Osteocyte (in vitro differentiated cells): ENCODE measurements at places on chromosomes 6 and 20. TPM values are rescaled to one million over a fixed set of nuclear protein-coding genes. Genes with fewer than 3 reads are reported as not detected.

DNA sequence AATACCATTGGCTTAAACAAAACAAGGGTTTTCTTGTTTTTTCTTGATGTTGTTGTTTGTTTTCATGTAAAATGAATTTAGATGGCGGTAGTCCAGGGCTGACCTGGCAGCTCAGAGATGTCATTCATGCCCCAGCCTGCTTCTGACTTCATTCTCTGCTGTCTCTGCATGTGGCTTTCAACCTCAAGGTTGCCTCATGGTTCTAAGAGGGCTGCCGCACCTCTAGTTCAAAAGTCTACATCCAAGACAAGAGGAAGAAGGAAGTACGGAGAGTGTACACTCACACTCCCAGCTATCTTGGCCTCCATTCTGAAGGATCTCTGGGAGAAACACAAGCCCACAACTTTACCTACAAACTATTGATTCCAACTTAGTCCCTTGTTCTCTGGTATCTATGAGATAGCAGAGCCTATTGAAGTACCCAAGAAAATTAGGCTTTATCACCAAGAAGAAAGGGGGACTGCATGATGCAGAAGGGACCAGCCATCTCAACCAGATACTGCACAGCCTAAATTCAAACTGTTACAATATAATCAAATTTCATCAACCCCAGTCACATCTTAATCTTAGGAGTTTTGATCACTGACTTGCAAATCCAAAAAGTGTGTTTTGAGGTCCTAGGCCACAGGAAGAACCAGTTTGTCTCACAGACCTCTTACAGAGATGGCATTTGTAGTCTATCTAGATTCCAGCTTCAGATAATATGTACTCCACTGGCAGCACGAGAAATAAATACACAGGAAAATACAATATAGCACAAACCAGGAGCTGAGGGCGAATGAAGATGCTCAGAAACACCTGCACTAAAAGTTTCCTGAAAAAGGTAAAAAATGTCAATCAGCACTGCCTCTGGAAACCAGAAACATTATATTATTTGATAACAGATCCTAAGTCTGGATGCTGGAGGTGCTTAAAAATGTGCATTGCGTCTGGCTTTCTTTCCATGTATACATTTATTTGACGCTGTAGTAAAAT, 866 bp upstream of the BTN3A3 start:
- DNase-seq, result no peak
- peak overlapping the region; percentile 90 for H3K4me3 ChIP-seq
- H3K36me3 ChIP-seq, result peaks cover 12% of the 10 kb centered on the region

DNA sequence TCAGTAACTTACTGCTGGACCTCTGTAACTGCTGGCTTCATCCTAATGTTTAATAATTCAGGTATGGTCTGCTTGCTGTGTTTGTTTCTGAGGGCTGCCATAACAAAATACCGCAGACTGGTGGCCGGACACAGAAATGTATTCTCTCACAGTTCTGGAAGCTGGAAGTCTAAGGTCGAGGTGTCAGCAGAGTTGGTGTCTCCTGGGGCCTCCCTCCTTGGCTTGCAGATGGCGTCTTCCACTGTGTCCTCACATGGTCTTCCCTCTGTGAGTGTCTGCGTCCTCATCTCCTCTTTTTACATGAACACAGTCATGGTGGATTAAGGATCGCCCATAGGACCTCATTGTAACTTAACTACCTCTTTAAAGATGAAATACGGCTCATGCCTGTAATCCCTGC, 389.7 kb upstream of the JARID2 start:
- no peaks in the 10 kb centered on the region for H3K27me3 ChIP-seq
- no peak overlapping the region for H3K4me3 ChIP-seq
- H3K4me1 ChIP-seq, result no peaks in the 10 kb centered on the region
- no peaks in the 10 kb centered on the region for H3K36me3 ChIP-seq

DNA sequence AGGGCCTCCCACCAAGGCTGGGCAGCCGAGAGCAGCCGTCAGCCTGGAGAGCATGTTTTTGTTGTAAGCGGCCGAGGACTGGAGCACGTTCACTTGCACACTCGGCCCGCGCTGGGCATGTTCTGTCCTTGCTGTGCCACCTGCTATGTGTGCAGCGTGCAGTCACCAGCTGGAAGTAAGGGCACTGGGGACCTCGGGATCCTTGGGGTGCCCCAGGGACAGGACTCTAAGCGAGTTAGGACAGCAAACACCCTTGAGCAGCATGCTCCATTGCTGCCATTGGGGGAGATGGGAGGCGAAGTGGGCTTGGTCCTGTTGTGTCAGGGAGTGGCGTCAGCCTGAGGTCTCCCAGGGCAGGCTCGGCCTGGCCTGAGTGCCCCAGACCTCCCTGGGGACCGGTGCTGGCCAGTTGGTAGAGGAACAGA, 18.6 kb downstream of the DYNLT1 start:
- H3K36me3 ChIP-seq, result peaks cover 35% of the 10 kb centered on the region
- H3K27ac ChIP-seq, result no peak overlapping the region
- no peak overlapping the region for H3K4me3 ChIP-seq
- no peaks in the 10 kb centered on the region for H3K27me3 ChIP-seq
- DNase-seq, result peak; percentile 53

DNA sequence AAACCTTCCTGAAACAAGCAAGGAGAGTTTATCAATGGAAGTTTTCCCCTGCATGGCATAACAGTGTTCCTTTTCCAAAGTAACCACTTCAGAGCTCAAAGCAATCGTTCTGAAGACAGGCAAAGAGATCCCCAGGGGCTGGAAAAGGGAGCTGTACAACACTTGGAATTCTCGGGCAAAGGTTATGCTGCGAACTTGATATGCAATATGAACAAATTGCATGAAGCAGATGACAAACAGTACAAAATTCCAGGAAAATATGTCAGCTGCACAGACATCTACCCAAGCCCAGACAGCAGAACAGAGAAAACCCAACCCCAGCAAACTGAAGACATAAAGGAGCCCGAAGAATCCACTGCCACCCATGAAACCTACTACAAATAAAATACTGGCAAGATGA, 18.4 kb downstream of the POPDC3 start:
- no peaks in the 10 kb centered on the region for H3K36me3 ChIP-seq
- H3K4me1 ChIP-seq, result peaks cover 25% of the 10 kb centered on the region
- no peak for DNase-seq
- H3K27me3 ChIP-seq, result no peaks in the 10 kb centered on the region

- H3K36me3 ChIP-seq, result peaks cover 26% of the 10 kb centered on the region
- H3K4me1 ChIP-seq, result peaks cover 6% of the 10 kb centered on the region
- no peak overlapping the region for H3K27ac ChIP-seq
- no peak overlapping the region for H3K4me3 ChIP-seq
- DNase-seq, result no peak
Observed at GRCh38 chr6:144730088-144730645, 445.0 kb downstream of the UTRN start.

Gene TGM6
- not detected in 2 replicates for total RNA-seq

Gene KLC4
- 39.0 and 44.5 TPM in 2 replicates for total RNA-seq

- DNase-seq, result no peak
- no peaks in the 10 kb centered on the region for H3K36me3 ChIP-seq
- H3K4me3 ChIP-seq, result no peak overlapping the region
- no peaks in the 10 kb centered on the region for H3K27me3 ChIP-seq
- H3K4me1 ChIP-seq, result no peaks in the 10 kb centered on the region
Observed at GRCh38 chr6:61977947-61978346, 308.1 kb downstream of the KHDRBS2 start.

Gene HEBP2
- total RNA-seq, result 33.9 and 36.8 TPM in 2 replicates

GRCh38 chr20:6502219-6502618, 265.3 kb upstream of the BMP2 start:
- no peak overlapping the region for H3K4me3 ChIP-seq
- H3K36me3 ChIP-seq, result no peaks in the 10 kb centered on the region
- peaks cover 13% of the 10 kb centered on the region for H3K27me3 ChIP-seq
- DNase-seq, result no peak

DNA sequence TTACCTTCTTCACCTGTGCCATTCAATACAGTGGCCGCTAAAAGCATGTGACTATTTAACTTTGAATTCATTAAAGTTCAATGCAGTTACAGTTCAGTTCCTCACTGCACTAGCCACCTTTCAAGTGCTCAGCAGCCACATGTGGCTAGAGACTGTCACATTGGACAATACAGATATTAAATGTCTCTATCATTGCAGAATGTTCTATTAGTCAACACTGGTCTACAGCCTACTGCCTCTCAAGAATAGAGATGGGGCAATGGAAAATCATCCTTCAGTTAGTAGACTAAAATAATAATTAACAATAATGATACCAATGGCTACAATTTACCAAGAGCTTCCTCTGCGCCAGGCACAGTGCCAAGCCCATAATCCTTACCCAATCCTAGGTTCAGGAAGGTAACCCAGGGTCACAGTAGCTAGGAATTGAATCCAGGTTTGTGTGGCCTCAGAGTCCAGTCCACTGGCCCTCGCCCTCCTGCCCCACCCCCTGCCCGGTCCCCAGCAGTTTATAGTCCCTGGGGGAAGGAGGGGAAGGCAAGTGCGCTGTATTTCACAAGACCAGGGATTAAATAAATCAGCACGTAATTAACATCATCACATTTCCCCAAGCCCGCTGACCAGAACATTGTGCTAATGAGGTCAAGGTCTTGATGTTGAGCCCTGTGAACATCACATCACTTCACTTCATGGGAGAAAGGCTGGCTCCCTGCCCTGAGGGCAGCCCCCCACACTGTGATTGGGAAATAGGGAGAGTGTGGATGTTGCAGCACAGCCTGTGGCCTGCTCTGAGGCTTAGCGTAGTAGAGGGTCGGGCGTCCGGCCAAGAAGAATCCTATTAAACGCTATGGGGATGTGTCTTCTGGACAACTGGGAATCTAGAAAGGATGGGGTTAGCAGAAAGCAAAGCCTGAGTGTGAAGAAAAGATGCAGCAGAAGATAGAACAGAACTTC, 147.2 kb downstream of the VEGFA start:
- no peaks in the 10 kb centered on the region for H3K4me1 ChIP-seq
- peaks cover 7% of the 10 kb centered on the region for H3K27me3 ChIP-seq
- H3K4me3 ChIP-seq, result no peak overlapping the region
- no peaks in the 10 kb centered on the region for H3K36me3 ChIP-seq
- H3K27ac ChIP-seq, result no peak overlapping the region

Gene ENPP4
- 0.18 and 0.27 TPM in 2 replicates for total RNA-seq

- no peak for DNase-seq
- no peak overlapping the region for H3K27ac ChIP-seq
- H3K27me3 ChIP-seq, result no peaks in the 10 kb centered on the region
- peaks cover 2% of the 10 kb centered on the region for H3K4me1 ChIP-seq
Observed at GRCh38 chr6:2094642-2095041, 150.8 kb downstream of the GMDS start.

- H3K36me3 ChIP-seq, result peaks cover 47% of the 10 kb centered on the region
- peaks cover 63% of the 10 kb centered on the region for H3K4me1 ChIP-seq
- no peak overlapping the region for H3K4me3 ChIP-seq
- H3K27ac ChIP-seq, result no peak overlapping the region
Observed at GRCh38 chr6:45441851-45442453, 64.2 kb upstream of the SUPT3H start.

DNA sequence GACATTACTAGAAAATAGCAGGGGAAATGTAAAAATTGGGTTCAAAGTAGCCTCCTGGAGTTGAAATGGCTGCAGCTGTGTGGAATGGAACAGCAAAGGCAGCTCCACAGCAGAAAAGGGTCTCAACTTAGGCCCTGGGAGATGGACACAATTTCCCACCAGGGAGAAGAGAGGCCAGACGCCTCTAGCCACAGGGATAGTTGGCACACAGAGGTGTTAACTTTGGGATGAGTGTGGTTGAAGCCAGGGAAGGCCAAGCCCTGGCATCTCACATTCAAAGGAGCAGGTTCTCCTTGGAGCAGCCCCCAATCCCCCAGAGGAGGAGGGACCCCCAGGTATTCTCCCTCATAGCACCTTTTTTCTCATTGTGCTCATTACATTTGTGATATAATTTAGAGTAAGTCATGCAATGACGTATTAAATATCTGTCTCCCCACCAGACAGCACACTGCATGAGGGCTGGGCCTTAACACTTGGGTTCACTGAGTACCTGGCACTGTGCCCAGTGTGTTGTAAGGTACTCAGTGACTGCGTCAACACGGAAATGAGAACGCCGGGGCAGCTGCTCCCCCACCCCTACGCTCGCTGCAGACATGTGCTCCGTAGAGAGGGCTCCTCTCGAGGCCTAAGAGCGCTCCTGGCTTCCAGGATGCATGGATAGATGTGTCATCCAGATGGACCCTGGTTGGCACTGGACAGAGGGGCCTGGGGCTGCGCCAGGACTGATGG, 76.0 kb upstream of the CD93 start:
- H3K4me1 ChIP-seq, result peaks cover 19% of the 10 kb centered on the region
- no peaks in the 10 kb centered on the region for H3K27me3 ChIP-seq
- peak; percentile 83 for DNase-seq
- H3K36me3 ChIP-seq, result no peaks in the 10 kb centered on the region
- H3K27ac ChIP-seq, result no peak overlapping the region

GRCh38 chr6:30129265-30130178, 6.4 kb upstream of the TRIM40 start:
- no peak for DNase-seq
- no peaks in the 10 kb centered on the region for H3K36me3 ChIP-seq
- no peak overlapping the region for H3K27ac ChIP-seq
- peaks cover 91% of the 10 kb centered on the region for H3K27me3 ChIP-seq

DNA sequence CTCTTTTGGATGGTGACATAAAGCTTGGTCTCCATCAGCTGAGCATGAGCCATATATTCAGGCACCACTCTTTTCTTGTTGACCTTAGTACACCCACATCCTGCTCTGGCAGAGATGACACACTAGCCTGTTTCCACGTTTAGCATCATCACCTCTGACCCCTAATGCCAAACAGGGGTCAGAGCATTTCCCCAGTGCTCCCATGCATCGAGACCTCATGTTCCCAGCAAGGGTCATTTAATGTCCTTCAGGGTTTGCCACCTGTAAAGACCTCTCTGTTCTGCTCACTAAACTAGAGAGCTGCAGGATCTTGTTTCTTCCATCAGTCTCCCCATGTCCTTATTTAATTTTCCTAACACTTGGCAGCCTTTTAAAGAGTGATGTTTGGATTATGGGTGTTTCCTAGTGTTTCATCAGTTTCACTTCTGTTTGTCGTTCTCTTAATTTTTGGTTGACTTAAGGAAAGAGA, 97.5 kb downstream of the AIG1 start:
- H3K27ac ChIP-seq, result peak overlapping the region; percentile 83
- H3K27me3 ChIP-seq, result no peaks in the 10 kb centered on the region
- H3K4me1 ChIP-seq, result peaks cover 42% of the 10 kb centered on the region
- DNase-seq, result no peak
- peaks cover 9% of the 10 kb centered on the region for H3K36me3 ChIP-seq

DNA sequence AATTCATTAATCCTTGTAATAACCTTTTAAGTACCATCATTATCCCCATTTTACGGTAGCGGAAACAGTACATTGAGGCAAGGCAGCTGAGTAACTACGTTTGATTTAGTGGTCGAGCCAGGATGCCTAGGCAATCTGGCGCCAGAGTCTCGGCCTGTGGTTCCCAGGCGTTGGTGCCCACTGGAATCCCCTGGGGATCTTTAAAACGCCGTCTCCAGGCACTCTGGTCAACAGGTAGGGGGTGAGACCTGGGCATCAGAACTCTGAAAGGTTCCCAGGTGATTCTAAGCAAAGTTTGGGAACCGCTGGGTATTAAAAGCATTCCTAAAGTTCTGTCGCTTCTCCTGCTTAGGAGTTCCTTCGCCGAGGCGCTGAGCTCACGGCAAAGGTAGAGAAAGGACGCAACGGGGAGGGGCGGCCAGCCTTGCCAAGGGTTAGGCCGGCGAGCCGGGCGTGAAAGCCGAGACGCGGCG, 939 bp downstream of the DTNBP1 start:
- H3K27me3 ChIP-seq, result peaks cover 12% of the 10 kb centered on the region
- DNase-seq, result no peak
- peaks cover 14% of the 10 kb centered on the region for H3K4me1 ChIP-seq
- no peak overlapping the region for H3K27ac ChIP-seq
- peak overlapping the region; percentile 78 for H3K4me3 ChIP-seq

- DNase-seq, result no peak
- peaks cover 19% of the 10 kb centered on the region for H3K4me1 ChIP-seq
- H3K27ac ChIP-seq, result no peak overlapping the region
- H3K36me3 ChIP-seq, result no peaks in the 10 kb centered on the region
- H3K27me3 ChIP-seq, result no peaks in the 10 kb centered on the region
Observed at GRCh38 chr6:11595903-11596302, 58.4 kb downstream of the TMEM170B start.
